Gastrocnemius medialis (tissue), 4 donors: ENCODE measurements at places on chromosomes 7 and 10. TPM values are rescaled to one million over a fixed set of nuclear protein-coding genes. Genes with fewer than 3 reads are reported as not detected.

HGF gene
- total RNA-seq = 1.3 TPM

DNA sequence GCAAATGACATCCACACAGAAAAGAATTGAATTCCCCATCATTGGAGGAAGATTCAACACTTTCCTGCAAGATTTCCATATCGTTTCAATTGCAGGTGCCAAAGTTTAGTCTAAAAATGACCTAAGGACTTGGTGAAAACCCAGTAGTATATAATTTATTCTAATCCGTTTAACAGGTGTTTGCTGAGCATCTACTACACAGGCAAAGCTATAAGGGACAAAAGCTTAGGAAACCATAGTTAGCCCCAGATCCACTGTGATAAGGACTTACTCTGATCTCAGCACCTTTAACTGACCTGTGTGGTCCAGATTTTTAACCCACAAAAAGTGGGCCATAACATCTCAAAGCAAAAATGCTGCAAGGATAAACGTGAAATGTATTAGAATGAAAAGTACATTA lies 19.1 kb downstream of the UBE2H start:
- DNase-seq = no peak
- peaks cover 7% of the 10 kb centered on the region for H3K4me1 ChIP-seq
- no peak overlapping the region for H3K27ac ChIP-seq
- H3K4me3 ChIP-seq = no peak overlapping the region
- H3K36me3 ChIP-seq = no peaks in the 10 kb centered on the region

GRCh38 chr7:48904975-48905374 lies 19.4 kb upstream of the CDC14C start:
- no peak overlapping the region for H3K27ac ChIP-seq
- DNase-seq = no peak
- H3K36me3 ChIP-seq = no peaks in the 10 kb centered on the region

DNA sequence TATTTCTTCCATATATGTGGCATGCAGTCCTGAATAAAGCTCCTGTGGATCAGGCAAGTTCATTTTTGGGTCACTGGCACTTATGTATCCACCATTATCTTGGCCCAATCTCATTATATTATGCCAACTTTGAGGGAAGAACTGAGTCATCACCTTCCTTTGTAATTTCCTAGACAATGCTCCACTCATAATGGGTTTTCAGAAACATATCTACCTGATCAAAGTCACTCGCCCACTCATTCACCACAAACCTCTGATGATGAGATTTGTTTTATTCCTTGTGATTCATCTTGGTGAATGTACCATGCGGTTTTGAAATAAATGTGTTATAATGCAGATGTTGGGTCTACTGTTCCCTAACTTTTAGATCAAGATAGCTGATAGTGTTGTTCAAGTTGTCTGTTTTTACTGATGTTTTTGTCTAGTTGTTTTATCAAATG lies 525.8 kb downstream of the KIF20B start:
- H3K27ac ChIP-seq = no peak overlapping the region
- no peaks in the 10 kb centered on the region for H3K36me3 ChIP-seq
- DNase-seq = no peak
- no peaks in the 10 kb centered on the region for H3K27me3 ChIP-seq
- H3K4me3 ChIP-seq = no peak overlapping the region

- no peaks in the 10 kb centered on the region for H3K27me3 ChIP-seq
- no peak overlapping the region for H3K27ac ChIP-seq
- H3K36me3 ChIP-seq = no peaks in the 10 kb centered on the region
- no peaks in the 10 kb centered on the region for H3K4me1 ChIP-seq
- peak; percentile 14 for DNase-seq
Observed at GRCh38 chr10:126749015-126749655, 78.6 kb upstream of the C10orf90 start.

GRCh38 chr7:66504131-66504530 lies 124.5 kb upstream of the KCTD7 start:
- no peaks in the 10 kb centered on the region for H3K36me3 ChIP-seq
- H3K27ac ChIP-seq = no peak overlapping the region
- H3K4me1 ChIP-seq = no peaks in the 10 kb centered on the region
- no peak overlapping the region for H3K4me3 ChIP-seq
- no peak for DNase-seq

- no peaks in the 10 kb centered on the region for H3K27me3 ChIP-seq
- no peaks in the 10 kb centered on the region for H3K4me1 ChIP-seq
- no peak overlapping the region for H3K4me3 ChIP-seq
Observed at GRCh38 chr10:21614000-21614399, 80.0 kb downstream of the MLLT10 start.

GRCh38 chr7:158613481-158613880 lies 25.9 kb upstream of the PTPRN2 start:
- H3K4me3 ChIP-seq = no peak overlapping the region
- no peak overlapping the region for H3K27ac ChIP-seq
- no peak for DNase-seq
- no peaks in the 10 kb centered on the region for H3K27me3 ChIP-seq
- H3K36me3 ChIP-seq = no peaks in the 10 kb centered on the region

DLD gene
- 157 TPM for total RNA-seq

DNA sequence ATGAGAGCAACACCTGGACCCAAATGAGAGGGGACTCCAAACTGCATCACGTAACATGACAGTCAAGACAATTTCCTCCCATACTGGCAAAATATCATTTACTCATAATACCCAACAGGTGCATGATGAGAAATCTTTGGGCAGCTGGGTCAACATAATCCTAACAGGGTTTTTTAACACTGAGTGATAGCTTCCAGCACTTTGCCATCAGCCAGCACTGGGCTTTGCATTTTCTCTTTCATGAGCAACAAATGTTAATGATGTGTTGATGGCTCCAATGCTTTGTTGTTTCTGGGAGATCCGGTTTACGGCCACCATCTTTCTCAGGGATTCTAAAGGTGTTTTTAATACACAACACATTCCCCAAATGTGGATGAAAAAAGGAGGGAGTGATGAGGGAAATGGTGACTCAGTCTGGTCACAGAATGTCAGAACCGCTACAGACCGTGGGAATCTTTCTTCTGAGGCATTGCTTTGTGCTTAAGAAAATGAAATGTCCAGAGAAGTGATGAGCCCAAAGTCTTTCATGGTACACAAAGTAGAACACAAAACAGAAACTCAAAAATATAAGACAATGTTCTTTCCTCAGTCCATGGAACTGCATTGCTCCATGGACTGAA lies 705.7 kb upstream of the IGFBP3 start:
- no peak overlapping the region for H3K4me3 ChIP-seq
- no peak for DNase-seq
- H3K27ac ChIP-seq = no peak overlapping the region
- no peaks in the 10 kb centered on the region for H3K27me3 ChIP-seq
- no peaks in the 10 kb centered on the region for H3K36me3 ChIP-seq

- H3K27ac ChIP-seq = no peak overlapping the region
- no peak for DNase-seq
- no peaks in the 10 kb centered on the region for H3K4me1 ChIP-seq
Observed at GRCh38 chr10:122269059-122269687, 1.9 kb upstream of the BTBD16 start.

IFIT5 gene
- 3.2 TPM for total RNA-seq

GRCh38 chr7:43577485-43577951 lies 5.4 kb upstream of the STK17A start:
- DNase-seq = no peak
- H3K4me3 ChIP-seq = no peak overlapping the region
- H3K27ac ChIP-seq = no peak overlapping the region
- H3K36me3 ChIP-seq = no peaks in the 10 kb centered on the region

DNA sequence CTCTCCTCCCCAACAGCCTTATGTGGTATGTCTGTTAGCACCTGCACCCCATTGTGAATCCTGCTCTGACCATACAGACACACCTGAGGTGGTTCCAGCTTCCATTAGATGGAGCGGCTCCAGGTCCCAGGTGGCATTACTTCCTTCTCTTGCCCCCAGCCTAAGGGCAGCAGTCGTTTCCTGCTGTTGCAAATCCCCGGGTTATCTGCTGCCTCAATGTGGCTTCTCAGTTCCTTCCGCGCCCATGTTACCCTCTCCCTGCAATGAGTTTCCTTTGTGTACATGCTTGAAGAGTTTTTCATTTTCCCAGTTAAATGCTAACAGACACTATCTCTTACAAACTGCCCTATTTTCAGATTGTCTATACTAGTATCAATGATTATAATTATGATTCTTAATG lies 62.8 kb upstream of the PRKCQ start:
- H3K27ac ChIP-seq = no peak overlapping the region
- no peaks in the 10 kb centered on the region for H3K27me3 ChIP-seq
- DNase-seq = no peak
- H3K4me3 ChIP-seq = no peak overlapping the region
- H3K4me1 ChIP-seq = no peaks in the 10 kb centered on the region

PDE6C gene
- not detected for total RNA-seq

DNA sequence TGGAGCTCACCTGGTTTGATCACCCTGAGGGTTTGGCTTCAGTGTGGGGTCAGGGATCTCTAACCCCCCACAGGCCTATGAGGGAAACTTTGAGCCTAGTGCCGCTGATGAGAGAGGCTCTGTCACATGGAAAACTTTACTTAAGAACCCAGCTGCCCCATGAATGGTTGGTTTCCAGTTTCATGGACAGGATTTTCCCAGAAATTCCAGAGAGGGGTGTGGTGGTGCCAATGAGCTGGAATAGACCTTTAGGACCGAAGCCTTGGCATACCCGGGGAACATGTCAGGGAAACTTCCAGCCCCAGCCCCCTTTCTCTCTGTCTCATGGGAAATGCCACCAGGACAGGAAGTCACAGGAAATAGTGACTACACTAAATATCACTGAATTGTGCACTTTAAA lies 36.9 kb downstream of the AKR1B1 start:
- H3K36me3 ChIP-seq = no peaks in the 10 kb centered on the region
- DNase-seq = no peak
- H3K27me3 ChIP-seq = no peaks in the 10 kb centered on the region
- H3K4me3 ChIP-seq = no peak overlapping the region
- no peak overlapping the region for H3K27ac ChIP-seq

FAM25A gene
- not detected for total RNA-seq

DNA sequence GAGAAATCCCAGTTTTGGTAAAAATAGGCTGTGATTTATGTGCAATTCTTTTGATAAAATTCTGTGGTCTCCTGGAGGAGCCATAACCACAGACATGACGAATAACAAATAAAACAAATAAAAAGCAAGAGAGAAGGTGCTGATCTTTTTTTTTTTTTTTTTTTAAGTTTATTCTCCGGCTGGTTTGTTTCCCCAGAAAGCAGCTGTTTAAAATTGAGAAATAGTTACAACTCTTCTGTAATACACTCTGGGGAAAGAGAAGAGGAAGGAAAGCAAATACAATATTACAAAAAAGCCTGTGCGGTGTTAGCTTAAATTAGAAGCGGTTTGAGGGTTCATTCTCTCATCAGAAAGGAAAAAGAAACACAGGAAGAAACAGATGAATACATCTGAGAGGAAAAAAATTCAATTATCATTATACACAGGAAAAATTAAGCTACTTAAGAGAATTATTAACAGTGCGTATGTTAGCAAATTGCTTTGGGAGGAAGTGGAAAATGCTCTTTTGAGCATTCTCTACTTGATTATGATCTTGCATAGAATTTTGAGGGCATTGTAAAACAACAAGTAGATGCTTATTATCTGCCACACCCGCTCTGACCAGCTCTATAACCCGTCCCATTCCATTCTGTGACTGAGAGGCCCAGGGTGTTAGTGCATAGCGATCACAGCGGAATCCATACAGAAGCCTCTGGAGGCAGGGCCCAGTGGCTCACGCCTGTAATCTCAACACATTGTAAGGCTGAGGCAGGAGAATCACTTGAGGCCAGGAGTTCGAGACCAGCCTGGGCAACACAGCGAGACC lies 40.6 kb upstream of the WAC start:
- no peaks in the 10 kb centered on the region for H3K36me3 ChIP-seq
- DNase-seq = no peak
- H3K4me3 ChIP-seq = no peak overlapping the region
- H3K27ac ChIP-seq = no peak overlapping the region

ACADSB gene
- total RNA-seq = 16.2 TPM

DNA sequence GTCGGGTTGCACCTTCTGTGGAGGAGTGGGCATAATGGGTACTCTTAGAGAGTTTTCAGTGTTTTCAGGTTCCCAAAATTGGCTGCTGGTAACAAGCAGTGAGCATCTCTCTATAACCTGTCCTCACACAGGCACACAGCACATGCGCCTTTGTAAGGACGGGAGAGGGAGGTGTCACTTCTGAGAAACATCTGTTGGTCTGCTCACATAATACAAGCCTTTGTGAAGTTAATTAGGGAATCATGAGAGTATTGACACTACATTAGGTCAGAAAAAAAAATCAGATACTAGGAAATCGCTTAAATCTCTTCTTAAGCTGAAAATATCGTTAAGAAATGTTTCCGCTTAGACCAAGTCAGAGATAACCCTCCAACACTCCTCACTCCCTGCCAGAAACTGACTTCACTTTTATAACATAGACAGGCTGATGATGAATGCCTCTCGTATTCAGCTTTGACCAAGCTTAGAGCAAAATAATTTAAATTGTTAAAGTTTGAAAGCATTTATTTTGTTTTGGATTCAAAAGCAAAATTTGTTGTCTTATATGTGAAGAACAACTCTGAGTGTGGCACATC lies 769.7 kb downstream of the TNS3 start:
- no peaks in the 10 kb centered on the region for H3K4me1 ChIP-seq
- H3K4me3 ChIP-seq = no peak overlapping the region
- H3K27ac ChIP-seq = no peak overlapping the region
- H3K36me3 ChIP-seq = no peaks in the 10 kb centered on the region
- no peak for DNase-seq
- no peaks in the 10 kb centered on the region for H3K27me3 ChIP-seq

DNA sequence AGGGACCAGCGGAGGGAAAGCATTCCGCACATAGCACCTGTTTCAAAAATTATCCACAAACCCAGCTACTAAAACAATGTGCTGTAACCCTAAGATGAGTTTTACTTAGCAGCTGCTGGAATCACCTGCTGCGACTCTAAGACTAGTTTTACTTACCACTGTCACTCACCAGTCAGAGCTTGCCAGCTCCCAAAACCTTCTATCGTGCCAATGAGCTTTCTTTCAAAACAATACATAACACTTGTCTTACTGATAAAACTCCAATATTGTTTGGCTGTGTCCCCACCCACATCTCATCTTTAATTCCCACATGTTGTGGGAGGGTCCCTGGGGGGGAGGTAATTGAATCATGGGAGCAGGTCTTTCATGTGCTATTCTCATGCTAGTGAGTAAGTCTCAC lies 18.4 kb downstream of the ST8SIA6 start:
- no peak for DNase-seq
- no peaks in the 10 kb centered on the region for H3K4me1 ChIP-seq
- no peaks in the 10 kb centered on the region for H3K36me3 ChIP-seq
- H3K27me3 ChIP-seq = peaks cover 3% of the 10 kb centered on the region
- no peak overlapping the region for H3K27ac ChIP-seq

AGAP6 gene
- 13.0 TPM for total RNA-seq

- no peaks in the 10 kb centered on the region for H3K4me1 ChIP-seq
- H3K27ac ChIP-seq = no peak overlapping the region
- no peaks in the 10 kb centered on the region for H3K36me3 ChIP-seq
- no peaks in the 10 kb centered on the region for H3K27me3 ChIP-seq
Observed at GRCh38 chr10:16470747-16471146, 33.9 kb downstream of the PTER start.

GRCh38 chr10:129697463-129698247 lies 230.6 kb downstream of the MGMT start:
- no peak overlapping the region for H3K27ac ChIP-seq
- H3K4me3 ChIP-seq = no peak overlapping the region
- no peaks in the 10 kb centered on the region for H3K36me3 ChIP-seq
- no peaks in the 10 kb centered on the region for H3K27me3 ChIP-seq
- DNase-seq = no peak
- H3K4me1 ChIP-seq = no peaks in the 10 kb centered on the region

- DNase-seq = no peak
- no peaks in the 10 kb centered on the region for H3K4me1 ChIP-seq
- no peaks in the 10 kb centered on the region for H3K36me3 ChIP-seq
- no peaks in the 10 kb centered on the region for H3K27me3 ChIP-seq
Observed at GRCh38 chr10:37784678-37785077, 72.7 kb downstream of the ZNF248 start.

PGAM2 gene
- total RNA-seq = 315 TPM

POLR2J2 gene
- total RNA-seq = not detected

- H3K4me3 ChIP-seq = no peak overlapping the region
Observed at GRCh38 chr10:661597-662222, 27.8 kb downstream of the DIP2C start.
